ENCODE measurements at places on chromosomes 5 and 9.

DNA sequence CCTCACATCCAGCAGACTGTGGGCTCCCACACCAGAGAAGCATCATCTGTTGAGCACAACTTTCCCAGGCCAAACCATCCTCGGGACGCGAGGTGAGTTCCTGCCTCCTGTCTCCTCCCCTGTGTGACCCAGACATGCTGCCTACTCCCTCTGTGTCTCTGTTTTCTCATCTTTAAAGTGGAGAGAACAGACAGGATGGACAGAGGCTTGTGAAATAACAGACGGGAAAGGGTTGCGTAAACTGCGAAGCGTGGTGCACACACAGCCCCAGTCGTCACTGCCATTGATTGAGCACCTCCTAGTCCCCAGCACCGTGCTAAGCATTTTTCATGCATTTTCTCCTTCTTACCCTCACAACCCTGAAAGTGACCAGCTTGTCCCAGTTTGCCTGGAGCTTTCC is 52.1 kb upstream of the LMX1B start:
- no peak for DNase-seq

GRCh38 chr5:78858364-78858763 is 126.7 kb downstream of the ARSB start:
- no peak for DNase-seq

DNA sequence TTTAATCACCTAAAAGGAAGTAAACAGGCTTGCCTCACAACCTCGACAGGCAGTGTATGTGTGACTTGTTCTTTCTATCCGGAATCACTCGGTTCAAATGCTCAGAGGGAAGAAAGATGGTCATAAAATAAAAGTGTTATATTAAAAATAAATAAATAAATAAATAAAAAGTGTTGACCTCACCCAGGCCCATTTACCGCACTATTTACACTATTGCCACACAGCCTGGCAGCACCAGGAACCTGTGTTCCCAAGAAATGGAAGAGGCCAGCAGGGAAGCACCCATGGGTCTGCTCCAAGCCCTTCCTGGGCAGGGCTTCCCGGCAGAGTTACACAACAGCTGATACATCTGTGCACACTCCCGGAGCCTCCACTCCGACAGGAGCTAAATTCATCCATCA is 127.9 kb downstream of the EFNA5 start:
- DNase-seq, result peak; percentile 87

GRCh38 chr9:35114840-35115628 is 628 bp downstream of the ATOSB start:
- peak; percentile 35 for DNase-seq

DNA sequence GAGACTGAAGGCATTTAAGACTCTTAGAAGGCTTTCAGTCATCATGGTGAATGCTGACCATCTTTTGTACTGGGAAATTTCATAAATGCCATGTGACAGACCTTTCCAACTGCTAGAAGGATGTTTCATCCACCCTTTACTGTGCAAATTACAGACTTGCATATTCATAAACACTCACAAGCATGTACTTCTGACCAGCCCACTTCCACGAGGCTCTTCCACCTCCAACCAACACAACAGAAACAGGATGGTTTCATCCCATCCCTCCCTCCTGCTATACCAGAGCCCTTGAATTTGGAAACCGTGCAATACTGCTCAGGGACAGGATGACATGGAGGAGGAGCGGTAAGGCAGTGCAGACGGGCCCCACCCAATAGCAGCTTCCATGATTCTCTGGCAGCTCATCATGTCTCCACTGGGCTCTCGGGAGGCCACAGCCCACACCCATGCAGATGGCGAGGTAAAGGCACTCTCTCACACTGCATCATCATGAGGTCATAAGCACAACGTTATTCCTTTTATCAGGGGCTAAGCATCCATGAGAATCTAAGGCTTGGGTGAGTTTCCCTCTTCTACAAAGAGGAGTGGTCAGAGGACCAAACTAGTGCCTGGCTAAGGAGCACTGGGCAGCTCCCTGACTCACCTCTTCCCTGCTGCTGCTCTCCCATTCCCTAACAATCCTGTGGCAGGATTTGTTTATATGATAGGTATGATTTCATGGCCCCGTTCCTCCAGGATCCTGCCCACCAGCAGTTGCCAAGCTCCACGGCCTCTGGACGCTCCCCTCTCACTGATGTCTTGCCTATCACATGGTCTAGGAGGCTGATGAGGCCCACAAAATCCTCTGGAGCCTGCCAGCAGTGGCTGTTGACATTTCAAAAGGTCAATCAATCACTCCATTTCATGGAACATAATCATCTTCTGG is 94.4 kb upstream of the FSTL4 start:
- no peak for DNase-seq

- DNase-seq, result no peak
Observed at GRCh38 chr9:22522206-22522740, 75.6 kb downstream of the DMRTA1 start.

GRCh38 chr9:87428659-87429058 is 69.0 kb upstream of the DAPK1 start:
- no peak for DNase-seq

DNA sequence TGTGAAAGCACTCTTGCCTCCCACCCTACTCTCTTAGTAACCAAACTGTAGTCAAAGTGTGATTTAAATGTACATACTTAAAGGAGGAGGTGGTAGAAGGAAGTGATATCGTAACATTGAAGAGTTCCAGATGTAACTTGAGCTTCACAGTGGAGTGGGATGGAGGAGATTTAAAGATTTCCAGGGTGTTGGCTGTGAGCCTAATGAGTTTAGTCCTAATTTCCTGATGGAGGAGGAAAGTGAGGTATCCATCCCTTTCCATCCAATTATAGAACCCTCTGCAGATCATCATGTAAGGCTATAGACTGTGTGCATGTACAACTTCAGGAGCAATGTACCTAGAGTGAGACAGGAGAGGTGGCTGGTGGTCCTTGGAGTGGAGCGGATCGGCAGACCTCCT is 1163.9 kb upstream of the SEMA6A start:
- no peak for DNase-seq

DNA sequence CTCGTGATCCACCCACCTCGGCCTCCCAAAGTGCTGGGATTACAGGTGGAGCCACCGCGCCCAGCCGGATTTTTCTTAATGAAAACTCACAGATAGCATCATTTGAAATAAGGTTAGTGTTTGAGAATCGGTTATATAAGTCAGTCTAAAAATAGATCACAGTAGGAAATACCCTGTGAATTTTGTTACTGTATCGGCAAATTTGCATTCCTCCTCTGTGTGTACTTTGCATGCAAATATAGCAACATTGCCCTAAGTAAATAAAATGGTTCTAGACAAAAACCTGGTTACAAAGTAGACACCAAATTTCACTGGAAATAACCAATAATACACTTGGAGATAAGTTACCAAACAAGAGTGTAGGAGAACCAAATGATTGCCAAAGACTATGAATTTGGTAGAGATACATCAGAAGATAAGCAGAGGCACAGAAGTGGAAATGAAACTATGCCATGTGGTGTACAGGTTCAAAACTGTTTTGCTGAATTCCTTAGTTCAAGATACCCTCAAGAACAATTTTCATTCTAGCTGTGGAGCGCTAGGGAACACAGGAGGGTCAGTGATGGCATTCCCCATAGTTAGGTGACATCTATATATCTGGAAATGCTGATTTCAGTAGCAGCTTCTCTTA is 58.1 kb downstream of the ICE1 start:
- no peak for DNase-seq

- no peak for DNase-seq
Observed at GRCh38 chr5:128927644-128928043, 37.6 kb upstream of the SLC27A6 start.

GRCh38 chr5:54942064-54942778 is 43.2 kb downstream of the ESM1 start:
- DNase-seq, result peak; percentile 9

DNA sequence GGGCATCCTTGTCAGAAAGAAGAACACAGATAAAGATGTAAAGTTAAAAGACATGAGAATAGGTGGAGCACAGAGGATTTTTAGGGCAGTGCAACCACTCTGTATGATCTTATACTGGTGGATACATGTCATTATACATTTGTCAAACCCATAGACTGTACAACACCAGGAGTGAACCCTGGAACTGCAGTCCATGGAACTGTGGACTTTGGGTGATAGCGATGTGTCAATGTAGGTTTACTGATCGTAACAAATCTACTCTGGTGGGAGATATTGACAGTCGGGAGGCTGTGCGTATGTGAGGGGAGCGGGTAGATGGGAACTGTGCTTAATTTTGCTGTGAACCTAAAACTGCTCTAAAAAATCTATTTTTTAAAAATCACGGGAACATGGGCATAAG is 60.6 kb downstream of the MROH2B start:
- DNase-seq, result no peak

GRCh38 chr5:13108265-13108664 is 836.2 kb downstream of the DNAH5 start:
- no peak for DNase-seq

DNA sequence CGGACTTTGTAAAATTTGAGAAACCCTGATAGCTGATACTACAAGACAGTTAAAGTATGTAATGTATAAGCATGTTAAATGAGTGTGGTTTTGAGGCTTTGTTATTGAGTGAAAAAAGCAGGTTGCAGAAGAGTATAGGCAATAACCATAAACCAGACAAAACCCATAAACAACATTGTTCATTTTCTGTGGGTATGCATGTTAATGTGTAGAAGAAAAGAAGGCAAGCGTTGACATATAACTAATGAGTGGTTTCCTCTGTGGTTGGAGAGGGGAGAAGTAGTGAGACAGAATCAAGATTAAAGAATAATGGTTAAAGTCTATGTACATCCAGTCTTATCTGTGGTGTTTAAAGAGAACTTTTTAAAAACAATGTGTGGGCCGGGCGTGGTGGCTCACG is 26.2 kb downstream of the RAD23B start:
- DNase-seq, result no peak

DNA sequence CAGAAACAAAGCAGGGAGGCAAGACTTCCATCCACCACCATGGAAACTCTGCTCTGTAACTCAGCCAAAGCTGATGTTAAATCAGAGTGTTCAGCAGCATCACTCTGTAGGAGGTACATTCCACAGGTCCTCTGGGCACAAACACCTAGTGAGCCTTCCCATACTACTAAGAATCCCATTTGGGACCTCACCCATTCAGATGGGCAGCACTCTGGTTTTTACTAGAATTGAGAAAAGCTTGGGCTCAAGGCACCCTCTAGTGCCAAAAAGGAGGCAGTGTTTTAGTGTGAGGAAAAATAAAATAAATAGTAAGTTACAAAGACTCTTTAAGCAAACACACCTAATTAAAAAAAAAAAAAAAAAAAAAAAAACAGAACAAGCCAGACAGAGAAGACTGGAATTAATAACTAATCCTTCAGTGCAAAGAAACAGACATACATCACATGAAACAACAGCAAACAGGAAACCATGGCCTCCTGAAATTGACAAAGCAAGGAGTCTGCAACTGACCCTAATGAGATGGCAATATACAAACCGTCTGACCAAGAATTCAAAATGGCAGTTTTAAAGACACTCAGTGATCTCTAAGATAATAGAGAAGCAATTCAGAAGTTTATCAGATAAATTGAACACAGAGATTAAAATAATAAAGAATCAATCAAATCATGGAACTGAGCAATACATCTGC is 159.5 kb downstream of the GNA14 start:
- DNase-seq, result peak; percentile 63

DNA sequence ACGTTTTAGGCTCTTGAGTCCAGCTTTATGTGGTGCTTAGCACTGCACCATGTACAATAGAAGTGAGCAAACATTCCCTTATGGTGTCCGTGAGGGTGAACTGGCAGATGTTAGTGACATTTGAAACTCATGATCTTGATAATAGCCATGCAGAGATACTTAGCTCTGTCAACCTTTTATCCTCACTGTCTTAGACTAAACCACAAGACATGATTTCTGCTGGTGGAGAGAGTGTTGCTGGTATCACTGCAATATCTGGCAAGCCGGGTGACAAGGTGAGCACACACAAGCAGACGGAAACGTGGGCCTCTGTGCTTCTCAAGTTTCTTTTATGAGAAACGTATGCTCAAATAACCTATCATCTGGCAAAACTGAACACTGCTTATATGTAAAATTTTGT is 68.4 kb downstream of the CAST start:
- DNase-seq, result no peak

DNA sequence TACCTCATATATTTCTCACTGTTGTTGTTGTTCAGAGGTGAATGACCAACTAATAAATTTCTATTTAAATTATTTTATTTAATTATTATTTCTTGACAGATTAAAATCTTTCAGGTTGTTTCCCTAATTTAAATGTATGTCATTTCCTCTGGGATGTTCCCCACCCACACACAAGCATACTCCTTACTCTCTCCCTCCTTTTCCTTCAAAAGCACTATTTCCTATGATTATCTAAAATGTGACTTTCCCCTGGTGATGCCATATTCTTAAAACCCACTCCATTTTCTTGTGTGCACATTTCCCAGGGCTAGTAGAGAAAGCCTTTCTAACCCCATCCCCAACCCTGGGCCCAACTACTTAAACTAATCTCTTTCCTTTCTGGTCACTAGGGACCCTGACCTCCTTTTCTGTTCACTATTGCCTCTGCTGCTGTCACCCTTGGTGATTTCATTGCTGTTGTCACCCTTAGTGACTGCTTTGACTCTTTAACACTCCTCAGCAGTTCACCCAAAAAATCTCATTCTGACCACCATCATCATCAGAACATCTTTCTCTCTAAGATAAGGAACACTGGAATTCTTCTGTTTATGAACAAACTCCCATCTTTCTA is 16.8 kb downstream of the IL33 start:
- no peak for DNase-seq

DNA sequence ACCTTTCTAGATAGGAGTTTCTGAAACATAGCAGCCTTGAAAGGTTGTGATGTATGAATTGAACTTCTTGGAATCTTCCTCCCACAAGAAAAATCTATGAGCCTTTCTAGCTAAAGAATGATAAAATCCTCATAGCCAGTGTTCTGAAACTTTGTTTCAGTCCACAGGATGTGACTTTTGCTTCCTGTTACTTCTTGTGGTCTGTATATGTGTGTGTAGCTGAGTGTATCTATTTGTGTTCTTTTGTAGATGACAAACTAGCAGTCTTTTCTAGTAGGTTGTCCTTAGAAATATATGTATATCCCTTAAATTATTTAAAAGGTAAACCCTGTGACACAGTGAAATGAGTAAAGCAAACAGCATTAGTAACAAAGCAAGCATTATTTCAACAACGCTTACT is 188.8 kb downstream of the MRPS30 start:
- DNase-seq, result no peak

- no peak for DNase-seq
Observed at GRCh38 chr5:138910546-138911185, 35.5 kb upstream of the LRRTM2 start.

GRCh38 chr5:66358741-66359140 is 214.6 kb downstream of the SREK1 start:
- no peak for DNase-seq

GRCh38 chr9:79107911-79108676 is 463.7 kb upstream of the TLE4 start:
- DNase-seq, result no peak
